ENCODE measurements at places on chromosomes 3 and 15.

GRCh38 chr3:35643495-35643894, 4.2 kb downstream of the ARPP21 start:
- DNase-seq, result no peak

DNA sequence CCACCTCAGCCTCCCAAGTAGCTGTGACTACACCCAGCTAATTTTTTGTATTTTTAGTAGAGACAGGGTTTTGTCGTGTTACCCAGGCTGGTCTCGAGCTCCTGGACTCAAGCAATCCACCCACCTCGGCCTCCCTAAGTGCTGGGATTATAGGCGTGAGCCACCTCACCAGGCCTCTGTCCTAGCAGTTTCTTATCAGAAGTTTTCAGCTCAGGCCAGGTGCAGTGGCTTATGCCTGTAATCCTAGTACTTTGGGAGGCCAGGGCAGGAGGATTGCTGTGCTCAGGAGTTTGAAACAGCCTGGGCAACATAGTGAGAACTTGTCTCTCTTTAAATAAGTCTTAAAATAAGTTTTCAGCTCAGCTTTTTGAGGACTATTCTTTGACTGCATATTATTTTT, 48.4 kb downstream of the SGO1 start:
- no peak for DNase-seq

- DNase-seq, result no peak
These were observed 29.6 kb downstream of the MGLL start for GRCh38 chr3:127792541-127793292.

DNA sequence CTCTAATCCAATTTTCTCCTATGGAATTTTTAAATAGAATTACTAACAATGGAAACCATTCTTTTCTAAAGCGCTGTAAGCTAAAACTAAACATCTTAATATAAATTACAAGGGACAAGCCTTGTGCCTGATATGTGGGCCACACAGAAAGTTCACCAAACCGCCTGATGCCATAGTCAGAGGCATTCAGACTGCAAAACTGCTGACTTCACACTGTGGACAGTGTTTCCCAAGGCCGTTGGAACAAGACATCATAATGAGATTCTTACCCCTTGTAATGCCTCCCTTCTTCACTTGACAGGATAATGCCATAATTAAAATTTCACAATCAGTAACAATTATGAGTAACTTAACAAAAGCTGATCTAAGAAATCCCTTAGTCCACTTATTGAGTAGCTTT, 14.9 kb downstream of the SH3GL3 start:
- no peak for DNase-seq

- no peak for DNase-seq
These were observed 42.8 kb upstream of the UBE2E1 start for GRCh38 chr3:23762759-23763477.

Data from CD4-positive, alpha-beta T cell treated with Interferon alpha-2 for 1 hour (primary cell).